Prostate gland (tissue), 2 donors: ENCODE measurements at places on chromosomes 5 and 9. TPM values are rescaled to one million over a fixed set of nuclear protein-coding genes. Genes with fewer than 3 reads are reported as not detected.

PCDHGA7 gene
- 4.1 TPM for total RNA-seq

- DNase-seq = no peak
Observed at GRCh38 chr5:94694671-94695070, 76.2 kb downstream of the SLF1 start.

- no peak for DNase-seq
Observed at GRCh38 chr5:84057211-84057610, 327.5 kb downstream of the EDIL3 start.

- no peak for DNase-seq
Observed at GRCh38 chr5:137782984-137783536, 28.9 kb upstream of the HNRNPA0 start.

DNA sequence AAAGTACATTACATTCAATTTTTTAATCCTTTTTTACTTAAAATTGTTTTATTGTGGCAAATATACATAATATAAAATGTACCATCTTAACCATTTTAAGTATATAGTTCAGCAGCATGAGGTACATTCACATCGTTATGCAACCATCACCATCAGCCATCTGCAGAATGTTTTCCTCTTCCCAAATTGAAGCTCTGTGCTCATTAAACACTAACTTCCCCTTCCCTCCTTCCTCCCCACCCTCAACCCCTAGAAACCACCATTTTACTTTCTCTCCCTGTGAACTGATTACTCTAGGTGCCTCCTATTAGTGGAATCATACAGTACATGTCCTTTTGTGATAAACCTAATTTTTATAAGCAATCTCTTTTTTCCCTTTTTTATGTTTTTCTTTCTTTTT, 15.6 kb downstream of the TEX53 start:
- DNase-seq = no peak

GRCh38 chr5:167255926-167256325, 1035.5 kb upstream of the WWC1 start:
- no peak for DNase-seq

DNA sequence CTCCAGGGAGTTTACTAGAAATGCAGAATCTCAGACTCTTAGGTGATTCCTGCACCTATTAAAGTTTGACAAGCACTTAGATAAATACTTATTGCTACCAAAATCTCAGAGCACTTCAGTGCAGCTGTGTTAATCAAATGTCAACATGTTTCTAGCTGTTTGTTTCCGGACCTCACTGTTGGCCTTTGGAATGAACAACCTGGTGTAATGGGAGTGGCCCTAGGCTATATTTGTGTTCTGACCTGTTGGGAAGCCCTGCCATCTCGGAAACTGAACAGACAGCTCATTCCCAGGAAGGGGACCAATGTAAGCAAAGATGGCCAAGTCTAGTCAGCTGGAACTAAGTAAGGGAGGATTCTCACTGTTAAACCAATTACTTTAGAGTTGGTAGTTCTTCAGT, 145.0 kb upstream of the SLC28A3 start:
- no peak for DNase-seq

DNA sequence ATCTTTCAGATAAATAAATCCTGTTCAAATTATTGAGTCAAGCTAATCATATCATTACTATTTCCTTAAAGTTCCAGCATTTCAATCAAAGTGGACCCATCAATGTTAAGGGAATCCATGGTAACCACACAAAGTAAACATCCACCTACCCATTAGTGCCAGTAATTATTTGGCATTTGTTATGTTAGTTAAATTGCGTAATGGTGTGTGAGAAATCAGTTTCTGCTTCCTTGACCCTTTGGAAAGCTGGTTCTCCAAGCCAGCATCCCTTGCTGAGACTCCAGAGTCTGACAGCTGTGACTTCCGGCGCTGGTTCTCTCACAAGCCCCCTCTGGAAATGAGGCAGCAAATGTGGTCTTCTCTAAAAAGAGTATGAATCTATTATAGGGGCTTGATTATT, 308.6 kb upstream of the EFNA5 start:
- DNase-seq = no peak

PCDHA12 gene
- 0.40 TPM for total RNA-seq

- peak; percentile 47 for DNase-seq
Observed at GRCh38 chr5:96703384-96703920, 41.3 kb downstream of the CAST start.
